ENCODE measurements at places on chromosomes 6 and 20.
A peak's percentile ranks its signal among the peaks of the same experiment; 100 is the strongest.

DNA sequence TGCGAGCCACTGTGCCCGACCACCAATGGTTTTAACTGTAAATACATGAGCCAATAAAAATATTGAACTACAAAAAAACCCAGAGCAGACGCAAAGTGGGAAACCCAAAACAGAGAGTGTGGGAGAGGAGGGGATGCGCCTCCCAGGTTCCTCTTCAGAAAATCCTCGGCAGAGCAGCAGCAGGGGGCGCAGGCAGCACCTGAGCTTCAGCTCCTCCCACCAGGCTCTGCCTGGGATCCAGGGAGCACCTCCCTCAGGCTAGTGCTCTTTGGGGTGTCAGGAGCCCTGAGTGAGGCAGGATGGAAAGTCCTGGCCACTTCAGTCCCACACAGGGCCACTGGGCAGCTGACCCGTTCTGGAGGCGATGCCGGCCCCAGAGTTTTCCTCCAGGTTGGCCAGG, 536.9 kb upstream of the CDH4 start:
- no peak for DNase-seq

- peak; percentile 7 for DNase-seq
These were observed 495.2 kb downstream of the RFPL4B start for GRCh38 chr6:112842330-112842685.

GRCh38 chr20:15895560-15896084, 677.6 kb downstream of the KIF16B start:
- peak; percentile 52 for DNase-seq

DNA sequence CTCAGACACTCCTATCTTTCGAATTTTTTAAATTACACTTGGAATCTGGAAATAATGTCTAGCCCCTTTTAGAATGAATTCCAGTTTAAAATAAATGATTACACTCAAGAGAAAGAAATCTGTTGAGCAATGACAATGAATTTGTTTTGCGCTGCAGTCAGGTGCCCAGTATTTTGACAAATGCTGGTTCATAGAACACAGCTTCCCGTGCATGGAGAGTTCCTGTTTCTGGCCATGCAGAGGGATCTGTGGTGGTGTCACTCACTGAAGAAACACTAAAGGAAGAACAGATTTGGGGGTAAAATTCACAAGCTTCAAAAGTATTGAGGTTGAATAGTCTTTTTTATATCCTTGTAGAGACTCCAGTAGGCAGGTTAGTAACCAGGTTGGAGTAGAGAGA, 113.4 kb upstream of the CEP85L start:
- no peak for DNase-seq

GRCh38 chr6:132961610-132962009, 147.2 kb downstream of the RPS12 start:
- no peak for DNase-seq

DNA sequence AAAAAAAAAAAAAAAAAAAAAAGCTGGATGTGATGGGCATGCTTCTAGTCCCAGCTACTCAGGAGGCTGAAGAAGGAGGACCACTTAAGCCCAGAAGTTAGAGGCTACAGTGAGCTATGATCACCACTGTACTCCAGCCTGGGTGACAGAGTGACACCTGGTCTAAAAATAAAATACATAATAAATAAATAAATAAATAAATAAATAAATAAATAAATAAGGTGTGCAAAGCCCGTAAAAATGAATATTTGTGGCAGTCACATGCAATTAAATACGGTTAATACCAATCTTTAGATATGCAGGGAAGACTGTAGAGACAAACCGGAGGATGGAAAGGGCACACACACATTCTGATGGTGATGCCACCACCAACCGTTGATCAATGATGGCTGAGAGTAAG, 26.2 kb downstream of the IL22RA2 start:
- DNase-seq: no peak

GRCh38 chr6:129749749-129750120, 39.8 kb upstream of the ARHGAP18 start:
- DNase-seq: no peak

- DNase-seq: no peak
These were observed 112.2 kb downstream of the TFAP2A start for GRCh38 chr6:10302566-10303235.

DNA sequence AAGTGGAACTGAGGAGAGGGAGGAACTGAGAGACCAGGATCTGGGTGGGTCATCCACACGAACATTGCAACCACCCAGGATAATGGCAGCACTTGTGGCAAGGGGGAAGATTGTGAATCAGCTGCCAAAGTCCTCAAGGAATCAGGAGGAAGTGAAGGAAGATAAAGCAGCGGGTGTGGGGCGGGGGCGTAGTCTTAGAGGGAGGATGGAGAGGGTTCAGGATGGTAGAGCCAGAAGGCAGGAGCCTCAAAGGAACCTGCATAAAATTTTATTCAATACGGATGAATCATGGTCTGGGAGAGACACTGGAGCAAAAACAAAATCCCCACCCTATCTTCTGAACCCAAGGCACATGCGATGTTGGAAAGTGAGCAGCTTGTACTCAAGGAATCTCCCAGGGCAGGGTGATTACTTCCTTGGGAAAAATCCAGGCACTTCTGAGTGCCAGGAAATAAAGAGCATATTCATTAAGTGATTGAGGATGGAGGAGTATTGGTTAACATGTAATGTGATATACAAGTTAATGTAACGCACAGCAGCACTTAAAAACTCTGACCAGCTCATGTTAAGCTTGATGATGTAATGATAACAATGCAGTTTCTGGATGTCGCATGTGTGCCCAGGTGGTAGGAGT, 82.0 kb upstream of the B3GAT2 start:
- DNase-seq: no peak

DNA sequence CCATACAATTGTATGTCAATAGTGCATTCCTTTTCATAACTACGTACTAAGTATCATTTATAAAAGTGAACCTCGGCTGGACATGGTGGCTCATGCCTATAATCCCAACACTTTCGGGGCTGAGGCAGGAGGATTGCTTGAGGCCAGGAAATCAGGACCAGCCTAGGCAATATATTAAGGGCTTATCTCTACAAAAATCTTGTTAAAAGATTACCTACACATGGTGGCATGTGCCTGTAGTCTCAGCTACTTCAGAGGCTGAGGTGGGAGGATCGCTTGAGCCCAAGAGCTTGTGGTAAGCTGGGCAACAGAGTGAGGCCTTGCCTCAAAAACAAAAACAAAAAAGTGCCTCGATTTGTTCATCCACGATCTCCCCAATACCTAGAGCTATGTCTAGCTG, 449.7 kb upstream of the SULF2 start:
- DNase-seq: no peak

GRCh38 chr20:33568378-33568777, 78.5 kb downstream of the CBFA2T2 start:
- DNase-seq: peak; percentile 77

DNA sequence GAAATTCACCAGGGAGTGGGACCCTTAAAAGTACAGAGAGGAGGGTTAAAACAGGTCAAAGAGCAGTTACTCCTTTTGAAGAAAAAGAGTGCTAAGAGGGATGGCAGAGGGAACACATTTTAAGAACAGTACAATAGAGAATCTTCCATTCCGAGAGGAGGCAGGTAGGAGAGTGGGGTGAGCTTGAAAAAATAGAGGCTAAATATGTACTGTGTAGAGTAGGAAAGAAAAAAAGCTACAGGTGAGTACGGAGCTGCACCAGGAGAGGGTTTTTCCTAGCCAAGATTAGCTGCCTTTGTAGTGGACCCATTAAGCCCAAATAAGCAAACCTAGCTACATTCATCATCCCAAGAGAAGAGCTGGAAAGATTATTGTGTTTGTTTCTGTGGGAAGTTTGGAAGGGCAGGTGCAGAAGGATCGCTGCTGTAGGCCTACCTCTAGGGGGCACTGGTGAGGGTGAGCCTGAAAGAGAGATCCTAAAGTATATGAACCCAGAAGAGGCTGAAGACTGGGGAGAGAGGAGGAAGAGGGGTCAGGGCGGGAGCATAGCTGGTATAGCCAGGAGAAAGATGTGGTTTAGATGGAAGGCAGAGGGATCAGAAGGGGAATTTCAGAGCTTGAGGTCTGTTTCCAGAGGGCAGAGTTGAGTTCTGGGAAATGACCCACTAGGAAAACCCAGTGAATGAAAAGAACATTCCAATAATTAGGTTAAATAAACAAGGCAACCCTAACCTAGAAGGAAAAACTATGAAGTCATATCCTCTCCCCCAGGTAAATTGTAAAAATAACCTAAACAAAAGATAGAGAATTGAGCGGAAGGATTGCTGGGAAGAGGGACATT, 50.2 kb upstream of the HINT3 start:
- peak; percentile 19 for DNase-seq

- DNase-seq: no peak
These were observed 21.4 kb upstream of the TRAM2 start for GRCh38 chr6:52598123-52598823.

GRCh38 chr20:44970243-44970757, 4.0 kb downstream of the STK4 start:
- DNase-seq: peak; percentile 37

DNA sequence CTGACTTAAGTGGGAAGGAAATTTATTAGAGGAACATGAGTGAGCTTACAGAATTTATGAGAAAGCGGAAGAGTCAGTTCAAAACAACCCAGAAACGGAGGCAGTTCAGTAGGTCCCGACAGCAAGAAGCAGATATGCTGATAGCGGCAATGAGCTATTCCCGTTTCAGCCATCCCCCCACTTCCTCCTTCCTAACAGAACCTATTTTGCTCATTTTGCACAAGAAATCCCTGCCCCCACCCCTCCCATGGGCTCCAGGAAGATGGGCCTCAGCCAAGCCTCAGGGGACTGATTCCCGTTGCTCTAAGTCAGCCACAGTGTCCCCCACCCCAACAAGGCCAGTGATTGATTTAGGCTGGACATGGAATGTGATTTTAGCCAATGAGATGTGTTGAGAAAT, 157.5 kb downstream of the CEBPB start:
- no peak for DNase-seq

GRCh38 chr6:107763946-107764345, 60.2 kb downstream of the SCML4 start:
- DNase-seq: no peak

DNA sequence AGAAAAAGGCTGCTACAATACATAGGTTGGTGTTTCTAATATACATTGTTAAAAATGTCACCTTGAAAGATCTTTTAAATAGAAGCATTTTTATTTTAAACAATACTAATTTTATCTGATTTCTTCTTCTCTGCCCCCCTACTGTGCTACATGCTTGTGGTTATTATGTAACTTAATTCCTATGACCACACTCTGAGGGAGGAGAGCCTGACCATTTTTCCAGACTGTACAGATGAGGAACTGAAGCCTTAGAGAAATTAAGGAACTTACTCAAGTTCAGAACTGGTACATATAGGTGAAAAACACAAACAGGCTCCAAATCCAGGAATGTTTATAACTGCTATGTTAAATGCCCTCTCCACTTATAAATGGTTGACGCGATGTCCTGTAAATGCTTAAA, 43.4 kb upstream of the ARHGAP18 start:
- no peak for DNase-seq
